Right ventricle myocardium superior (tissue), 1 donor: ENCODE measurements at places on chromosomes 7 and 10. TPM values are rescaled to one million over a fixed set of nuclear protein-coding genes. Genes with fewer than 3 reads are reported as not detected.

The STK31 gene
- not detected for total RNA-seq

The FGL2 gene
- 11.5 TPM for total RNA-seq

The RAPGEF5 gene
- 11.1 TPM for total RNA-seq

The CFAP58 gene
- 2.2 TPM for total RNA-seq

The SPACDR gene
- 0.81 TPM for total RNA-seq

The OPALIN gene
- total RNA-seq, result not detected

The SPDYE9 gene
- total RNA-seq, result not detected

The SFRP5 gene
- total RNA-seq, result 2.1 TPM

The HKDC1 gene
- not detected for total RNA-seq

The ERVW-1 gene
- total RNA-seq, result not detected

The AUTS2 gene
- 5.2 TPM for total RNA-seq

The PRSS37 gene
- not detected for total RNA-seq

The TACR2 gene
- 0.24 TPM for total RNA-seq

The CAMK1D gene
- 6.5 TPM for total RNA-seq

The INTS1 gene
- 29.2 TPM for total RNA-seq

The OR2A12 gene
- total RNA-seq, result not detected

The PSD gene
- 0.89 TPM for total RNA-seq

The STX1A gene
- 1.7 TPM for total RNA-seq

The GPC2 gene
- 0.13 TPM for total RNA-seq

The C10orf90 gene
- not detected for total RNA-seq
